ENCODE measurements at places on chromosomes 1 and 21.

GRCh38 chr1:19400192-19400611, 85.1 kb downstream of the CAPZB start:
- DNase-seq: no peak

DNA sequence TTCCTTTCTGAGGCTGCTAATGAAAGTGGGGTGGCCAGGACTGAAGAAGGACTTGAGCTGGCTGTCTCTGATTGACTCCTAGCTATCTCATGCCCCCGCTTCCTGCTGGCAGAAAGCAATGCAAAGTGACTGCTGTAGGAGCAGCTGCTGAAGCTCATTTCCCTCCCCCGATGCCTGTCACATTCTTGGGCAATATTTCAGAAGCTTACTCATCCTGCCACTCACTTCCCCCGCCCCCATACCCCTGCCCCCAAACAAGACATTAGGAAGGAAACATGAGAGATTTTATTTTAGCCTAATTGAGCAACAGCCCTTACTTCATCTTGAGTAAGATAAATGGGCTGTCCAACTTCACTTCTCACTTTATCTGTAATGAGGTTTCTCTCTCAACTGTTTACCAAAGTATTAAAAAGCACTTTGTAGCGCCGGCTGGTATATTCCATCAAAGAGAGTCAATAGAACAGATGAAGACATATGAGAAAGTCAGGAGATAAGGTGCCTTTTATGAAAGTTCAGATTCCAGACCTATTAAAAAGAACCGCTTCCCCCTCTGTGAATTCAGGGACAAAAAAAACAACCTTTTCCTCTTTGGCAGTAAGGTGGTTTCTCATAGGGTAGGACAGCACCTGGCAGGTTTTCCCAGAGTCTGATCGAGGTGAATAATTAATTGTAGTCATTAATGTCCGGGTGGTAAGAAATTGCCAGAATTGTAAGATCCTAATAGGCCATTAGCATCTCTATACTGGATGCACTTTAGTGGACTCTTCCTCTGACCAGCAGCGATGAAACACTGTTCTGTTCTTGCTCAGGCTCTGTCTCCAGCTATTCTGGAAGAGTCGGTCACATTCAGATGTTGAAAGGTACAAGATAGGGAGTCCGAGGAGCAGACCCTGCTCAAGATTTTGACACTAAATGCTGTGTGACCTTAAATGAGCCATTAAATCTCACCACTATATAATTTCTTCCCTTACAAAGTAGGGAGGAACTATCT, 70.2 kb downstream of the SH3GLB1 start:
- peak; percentile 69 for DNase-seq

DNA sequence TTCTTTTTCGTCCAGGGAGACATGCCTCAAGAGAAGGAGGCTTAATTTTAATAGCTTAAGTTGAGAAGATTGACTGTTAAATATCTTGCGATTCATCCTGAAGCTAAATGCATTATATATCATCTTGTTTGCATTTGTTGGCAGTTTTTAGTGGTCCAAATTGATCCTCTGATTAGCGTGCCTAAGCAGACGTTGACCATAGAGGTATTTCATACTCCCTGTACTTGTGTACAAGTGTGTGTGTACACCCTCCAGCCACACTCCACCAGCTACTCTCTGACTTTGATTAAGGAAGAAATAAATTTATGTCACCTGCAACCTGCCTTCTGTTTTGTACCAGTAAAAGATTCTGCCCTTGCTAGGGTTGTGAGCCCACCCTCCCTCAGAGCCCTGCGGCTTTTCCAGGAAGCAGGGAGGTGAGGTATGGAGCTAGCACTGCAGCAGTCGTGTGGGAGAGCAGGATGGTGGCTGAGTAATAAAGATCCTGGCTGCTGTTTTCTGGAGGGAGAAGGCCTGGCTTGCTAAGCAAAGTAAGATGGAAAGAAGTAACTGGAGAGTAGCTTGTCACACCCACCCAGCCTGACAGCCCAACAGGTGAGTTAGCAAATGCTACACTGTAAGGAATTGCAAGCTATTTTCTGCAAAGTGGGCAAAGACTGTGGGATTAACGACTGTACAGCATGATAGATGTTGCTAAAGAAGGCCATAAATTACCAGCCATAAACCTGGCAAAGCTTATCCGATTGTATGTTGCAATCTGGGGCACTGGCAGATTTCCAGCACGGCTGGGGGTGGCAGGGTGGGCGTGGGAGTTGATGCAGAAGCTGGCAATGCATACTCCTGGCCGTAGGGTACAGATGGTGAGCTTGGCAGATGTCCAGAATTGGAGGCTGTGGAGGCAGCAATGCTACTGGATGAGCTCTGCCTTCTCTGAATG, 170.2 kb downstream of the TNR start:
- DNase-seq: no peak

GRCh38 chr21:34129039-34129891, 55.9 kb downstream of the MRPS6 start:
- DNase-seq: peak; percentile 87

- DNase-seq: no peak
Observed at GRCh38 chr21:24671901-24672300, 935.4 kb downstream of the MRPL39 start.

GRCh38 chr1:43367026-43367903, 546 bp downstream of the ELOVL1 start:
- DNase-seq: peak; percentile 42

- peak; percentile 11 for DNase-seq
Observed at GRCh38 chr1:213600879-213601278, 386.9 kb upstream of the PROX1 start.

GRCh38 chr1:234933475-234933874, 195.2 kb downstream of the TOMM20 start:
- DNase-seq: no peak

GRCh38 chr1:87329051-87329525, 408 bp downstream of the LMO4 start:
- peak; percentile 87 for DNase-seq

GRCh38 chr1:224203243-224204016, 20.4 kb downstream of the DEGS1 start:
- DNase-seq: no peak

GRCh38 chr1:244651956-244652622, 837 bp upstream of the DESI2 start:
- peak; percentile 7 for DNase-seq

DNA sequence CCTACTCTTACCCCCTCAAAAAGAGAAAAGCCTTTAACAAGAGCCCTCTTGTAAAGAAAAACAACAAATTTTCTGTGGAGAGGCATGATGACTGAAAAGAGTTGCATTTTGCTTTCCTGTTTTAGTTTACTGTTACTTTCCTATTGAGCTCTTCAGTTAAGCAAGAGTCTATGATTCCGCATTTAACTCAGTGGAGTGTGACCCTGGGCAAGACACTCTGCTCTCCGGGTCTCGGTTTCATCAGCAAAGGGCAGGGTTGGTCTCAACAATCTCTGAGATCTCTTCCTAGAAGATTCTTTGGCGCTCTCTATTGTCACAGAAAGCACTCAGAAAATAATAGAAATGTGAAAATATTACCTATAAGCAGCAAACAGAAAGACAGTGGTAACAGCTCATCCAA, 175.7 kb downstream of the TGFBR3 start:
- DNase-seq: no peak

DNA sequence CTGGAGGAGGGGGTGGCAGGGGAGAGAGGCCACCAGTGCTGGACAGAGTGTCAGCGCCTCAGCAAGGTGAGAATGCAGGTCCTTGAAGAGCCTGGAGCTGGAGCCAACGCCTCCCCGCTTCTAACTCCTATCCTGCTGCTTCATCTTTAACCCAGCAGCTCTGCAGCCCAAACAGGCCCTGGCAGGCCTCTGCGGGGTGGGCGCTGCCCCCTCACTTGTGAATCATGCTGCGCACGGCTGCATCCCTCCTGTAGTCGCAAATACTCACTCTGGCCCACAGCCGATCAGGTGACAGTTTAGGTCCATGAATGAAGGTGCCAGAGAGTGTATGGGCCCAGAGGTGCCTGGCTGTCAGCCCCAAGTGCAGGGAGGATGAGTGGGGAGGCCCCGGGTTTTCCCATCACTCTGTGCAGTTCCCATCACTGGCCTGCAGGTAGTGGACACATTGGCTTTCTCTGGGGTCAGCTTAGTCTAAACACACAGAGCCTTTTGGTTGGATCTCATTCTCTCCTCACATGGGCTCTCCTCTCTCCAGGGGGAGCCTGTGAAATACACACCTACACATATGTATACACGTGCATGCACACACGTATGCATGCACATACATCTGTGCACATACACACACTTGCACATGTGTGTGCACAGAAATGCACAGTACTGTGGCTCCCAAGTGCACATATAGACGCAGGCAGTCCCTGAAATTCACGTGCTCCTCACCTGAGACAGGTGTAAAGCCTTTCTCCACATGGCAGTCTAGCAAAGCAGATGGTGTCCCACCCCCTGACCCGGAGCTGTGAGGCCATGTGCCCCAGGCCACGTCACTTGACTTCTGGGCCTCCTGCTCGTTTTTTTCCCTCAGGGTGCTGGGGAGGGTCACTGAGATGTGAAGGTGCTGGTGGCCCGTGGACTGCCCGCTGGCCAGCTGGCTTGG, 52.0 kb downstream of the TRIM11 start:
- DNase-seq: no peak

- peak; percentile 3 for DNase-seq
Observed at GRCh38 chr1:149846593-149847466, 52.5 kb upstream of the BOLA1 start.

GRCh38 chr1:212167098-212167497, 118.1 kb upstream of the PPP2R5A start:
- peak; percentile 63 for DNase-seq

DNA sequence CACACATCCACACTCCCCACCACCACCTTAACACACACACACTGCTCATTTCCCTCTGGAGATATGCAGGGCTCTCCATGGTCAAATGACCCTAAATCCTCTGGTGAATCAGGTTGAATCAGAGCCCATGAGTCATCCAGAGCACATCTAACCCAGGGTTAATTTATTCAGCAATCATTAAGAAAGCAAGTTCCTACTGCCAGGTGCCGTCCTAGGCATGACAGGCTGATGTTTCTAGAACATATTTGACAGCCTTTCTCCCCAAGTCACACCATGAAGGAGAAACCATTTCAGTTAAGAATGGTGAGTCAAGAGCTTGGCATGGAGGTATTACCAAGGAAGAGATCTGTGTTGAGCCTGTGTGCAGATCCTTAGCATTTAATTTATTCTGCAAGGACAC, 194.3 kb upstream of the CAMK1G start:
- no peak for DNase-seq
